ENCODE measurements at places on chromosomes 3 and 15. TPM values are rescaled to one million over a fixed set of nuclear protein-coding genes. Genes with fewer than 3 reads are reported as not detected.
A peak's percentile ranks its signal among the peaks of the same experiment; 100 is the strongest.

GRCh38 chr3:114122027-114122709, 56.7 kb downstream of the DRD3 start:
- DNase-seq: peak; percentile 66

DNA sequence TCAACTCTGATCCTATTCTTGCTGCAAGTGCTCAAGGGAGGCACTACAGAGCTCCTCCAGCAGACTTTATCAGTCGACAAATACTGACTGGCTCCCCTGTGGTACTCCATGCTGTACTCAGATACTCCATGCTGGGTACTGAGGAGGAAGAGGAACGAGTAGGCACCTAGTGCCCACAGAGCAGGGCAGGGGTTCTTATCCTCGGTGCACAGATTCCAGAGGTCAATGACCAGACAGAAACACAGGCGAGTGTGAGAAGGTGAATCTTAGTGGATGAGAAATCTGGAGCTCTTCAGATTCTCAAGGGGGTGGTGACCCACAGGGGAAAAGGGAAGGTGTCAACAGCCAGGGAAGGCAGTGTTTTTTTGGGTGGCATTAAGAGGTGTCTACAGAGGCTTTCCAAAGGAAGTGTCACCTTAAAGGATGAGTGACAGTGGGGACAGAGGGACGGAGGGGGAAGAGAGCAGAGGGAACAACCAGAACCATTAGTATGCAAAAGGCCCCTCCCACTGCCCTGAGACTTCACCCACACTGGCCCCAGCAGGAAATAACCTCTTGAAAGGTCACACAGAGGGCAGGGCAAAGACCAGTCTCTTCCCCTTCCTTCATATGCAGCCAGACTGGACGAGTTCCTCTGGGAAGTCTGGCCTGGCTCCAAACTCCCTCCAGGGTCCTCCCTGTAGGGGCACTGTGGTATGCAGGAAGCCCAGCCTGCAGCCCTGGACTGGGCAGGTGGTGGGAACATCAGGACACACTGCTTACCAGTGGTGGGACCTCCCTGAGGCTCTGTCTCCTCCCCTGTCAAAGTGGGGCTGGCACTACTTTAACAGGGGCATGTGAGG, 27.5 kb downstream of the CCDC12 start:
- peak; percentile 61 for DNase-seq

DNA sequence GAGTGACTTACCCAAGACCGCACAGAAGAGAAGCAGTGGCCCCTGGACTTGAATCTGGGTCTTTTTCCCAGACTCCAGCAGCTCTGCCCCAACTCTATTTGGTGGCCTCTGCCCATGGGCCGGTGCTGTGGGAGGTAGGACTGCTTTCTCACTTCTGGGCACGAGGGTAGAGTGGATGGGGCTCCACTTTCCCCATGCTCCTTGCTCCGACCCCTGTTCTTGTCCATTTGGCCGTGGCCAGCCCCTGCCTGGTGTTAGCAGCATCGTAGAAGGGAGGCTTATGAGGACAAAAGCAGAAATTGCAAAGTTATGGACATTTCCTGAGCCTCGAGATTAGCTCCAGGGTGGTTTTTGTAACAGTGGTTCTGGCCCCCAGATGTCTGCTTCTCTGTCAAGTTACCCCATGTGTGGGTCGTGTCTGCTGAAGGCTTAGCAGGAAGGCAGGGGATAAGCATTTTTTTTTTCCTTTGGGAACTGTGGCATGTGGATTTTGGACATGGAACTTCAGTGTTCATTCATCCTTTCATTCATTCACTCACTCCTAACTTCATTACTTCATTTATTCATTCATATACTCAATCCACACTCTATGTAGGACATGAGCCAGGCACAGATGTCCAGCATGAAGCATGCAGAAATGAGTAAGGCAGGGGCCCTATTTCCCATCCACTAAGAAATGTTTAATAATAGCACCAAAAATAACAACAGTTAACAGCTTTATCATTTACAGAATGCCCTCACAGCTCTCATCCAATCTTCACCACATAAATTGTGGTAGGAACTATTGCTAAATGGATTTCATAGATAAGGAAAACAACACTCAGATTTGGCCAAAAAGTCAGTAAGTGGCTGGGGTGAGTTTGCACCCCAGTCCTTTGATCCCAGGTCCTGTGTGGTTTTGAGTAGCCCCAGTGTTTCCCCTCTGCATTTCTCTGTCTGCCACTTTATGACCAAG, 180.5 kb downstream of the OPA1 start:
- DNase-seq: no peak

- DNase-seq: no peak
These were observed 174.6 kb downstream of the CHST2 start for GRCh38 chr3:143294188-143294587.

DNA sequence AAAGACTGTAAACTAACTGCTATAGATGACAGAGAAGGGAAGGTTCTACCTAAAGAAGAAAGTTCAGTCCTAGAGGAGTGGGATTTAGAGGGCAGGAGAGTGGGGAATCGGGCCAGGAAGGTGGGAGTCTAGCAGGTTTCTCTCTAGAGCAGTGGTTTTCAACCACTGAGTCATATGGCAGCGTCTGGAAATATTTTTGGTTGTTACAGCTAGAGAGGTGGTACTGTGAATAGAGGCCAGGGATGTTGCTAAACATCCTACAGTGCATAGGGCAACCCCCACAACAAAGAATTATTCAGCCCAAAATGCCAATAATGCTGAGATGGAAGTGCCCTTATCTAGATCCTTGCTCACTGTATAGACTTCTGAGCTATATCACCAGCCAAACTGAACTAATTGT, 28.7 kb downstream of the ATP1B3 start:
- DNase-seq: no peak

DNA sequence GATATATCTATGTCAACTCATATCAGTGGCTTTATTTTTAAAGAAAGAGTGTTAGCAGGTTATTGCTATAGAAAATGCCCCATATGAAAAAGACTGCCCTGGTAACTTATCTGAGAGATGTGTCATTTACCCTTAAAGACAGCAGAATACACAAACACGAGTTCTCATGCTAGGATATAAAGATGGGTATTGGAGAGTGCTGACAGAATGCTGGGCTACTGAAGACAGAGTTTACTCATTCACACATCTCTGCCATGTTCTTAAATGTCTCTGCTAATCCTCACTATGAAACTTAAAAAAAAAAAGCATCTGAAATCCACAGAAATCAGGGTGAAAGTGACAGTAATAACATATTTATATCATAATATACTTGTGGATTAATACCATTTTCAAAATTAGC, 126.7 kb downstream of the FOXP1 start:
- no peak for DNase-seq

- DNase-seq: no peak
These were observed 30.7 kb downstream of the TLE3 start for GRCh38 chr15:70067011-70067410.

DNA sequence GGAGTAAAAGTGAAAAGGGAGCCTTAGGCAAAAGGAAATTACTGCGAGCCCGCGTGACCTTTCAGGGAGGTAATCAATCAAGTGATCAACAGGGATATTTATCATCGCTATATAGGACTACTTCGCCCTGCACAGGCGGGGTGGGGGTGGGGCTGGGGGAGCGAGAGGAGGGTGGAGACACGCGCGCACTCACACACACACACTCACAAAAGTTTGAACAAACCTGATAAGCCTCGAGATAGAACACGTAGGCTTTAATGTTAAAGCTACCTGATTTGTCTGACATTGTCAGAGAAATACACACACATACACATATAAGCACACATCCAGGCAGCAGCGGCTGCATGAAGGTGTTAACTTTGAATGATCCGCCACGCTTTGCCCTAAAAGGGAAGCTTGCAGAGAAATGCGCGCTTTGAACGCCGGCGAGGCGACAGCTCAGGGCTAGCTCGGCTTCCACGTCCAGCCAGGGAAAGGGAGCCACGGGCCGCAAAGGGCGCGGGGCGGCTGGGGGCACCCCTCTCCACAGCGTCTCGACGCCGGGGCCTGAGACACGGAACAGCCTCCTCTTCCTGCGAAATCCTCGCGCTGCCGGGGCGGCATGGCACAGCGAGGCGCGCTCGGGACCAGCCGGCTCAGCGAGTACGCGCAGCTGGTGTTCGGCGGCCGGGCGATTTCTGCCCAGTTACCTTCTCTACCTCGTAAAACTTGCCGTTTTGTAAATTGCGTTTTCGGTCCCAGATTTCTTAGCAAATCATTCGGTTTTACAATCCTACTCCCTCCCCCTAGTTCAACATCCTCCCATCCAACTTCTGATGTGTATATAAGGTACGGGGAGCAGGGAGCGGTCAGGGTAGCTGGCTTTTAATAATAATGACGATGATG, 4.8 kb upstream of the MECOM start:
- DNase-seq: peak; percentile 76

- no peak for DNase-seq
These were observed 27.0 kb downstream of the GPR156 start for GRCh38 chr3:120258009-120258408.

CISH gene
- total RNA-seq: 30.8 TPM

- DNase-seq: no peak
These were observed 17.3 kb downstream of the LTF start for GRCh38 chr3:46447228-46447985.

- no peak for DNase-seq
These were observed 7.4 kb downstream of the FAM3D start for GRCh38 chr3:58659051-58659675.

DNA sequence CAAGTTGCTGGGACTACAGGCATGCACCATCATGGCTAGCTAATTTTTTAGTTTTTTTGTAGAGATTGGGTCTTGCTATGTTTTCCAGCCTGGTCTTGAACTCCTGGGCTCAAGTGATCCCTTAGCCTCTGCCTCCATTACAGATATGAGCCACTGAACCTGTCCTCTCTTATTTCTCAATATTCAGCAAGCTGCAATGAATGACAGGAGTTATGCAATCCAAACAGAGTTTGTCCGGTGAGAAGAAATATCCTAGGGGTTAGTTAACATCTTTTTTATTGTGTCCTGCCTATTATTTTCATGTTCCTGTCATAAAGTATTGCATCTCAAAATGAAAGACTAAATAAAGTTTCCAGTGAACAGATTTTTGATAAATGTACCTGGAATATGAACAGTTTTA, 1161.4 kb downstream of the OTOL1 start:
- DNase-seq: no peak

CNTN6 gene
- 0.25 TPM for total RNA-seq

DNA sequence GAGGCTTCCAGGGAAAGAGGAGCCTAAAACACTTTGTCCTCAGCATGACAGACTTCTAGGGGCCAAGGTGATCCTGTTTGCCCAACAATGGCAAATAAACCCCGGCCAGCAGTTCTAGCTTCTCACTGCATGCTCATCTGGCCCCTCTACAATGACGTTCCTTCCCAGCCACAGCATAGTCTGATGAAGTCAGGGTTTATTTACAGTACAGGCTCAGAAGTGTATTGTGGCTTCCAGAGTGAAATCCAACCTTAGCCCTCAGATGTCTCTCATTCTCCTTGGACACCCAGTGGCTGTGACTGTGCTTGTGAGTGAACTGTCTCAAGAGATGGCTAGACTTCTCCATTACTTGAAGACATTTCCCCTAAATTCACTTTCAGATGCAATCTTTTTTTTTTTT, 40.8 kb downstream of the BFSP2 start:
- no peak for DNase-seq

AADACL2 gene
- not detected for total RNA-seq

ARPIN gene
- total RNA-seq: 28.2 TPM
